Stimulated activated CD4-positive, alpha-beta T cell treated with anti-CD3 and anti-CD28 coated beads, Interleukin-2, amount 100 ng/mL, for 24 hours (primary cell): ENCODE measurements at places on chromosomes 12 and 14.

GRCh38 chr12:122166422-122167349 lies 7.3 kb downstream of the IL31 start:
- peak; percentile 61 for DNase-seq

GRCh38 chr12:43826681-43827080 lies 9.2 kb upstream of the TMEM117 start:
- no peak for DNase-seq

DNA sequence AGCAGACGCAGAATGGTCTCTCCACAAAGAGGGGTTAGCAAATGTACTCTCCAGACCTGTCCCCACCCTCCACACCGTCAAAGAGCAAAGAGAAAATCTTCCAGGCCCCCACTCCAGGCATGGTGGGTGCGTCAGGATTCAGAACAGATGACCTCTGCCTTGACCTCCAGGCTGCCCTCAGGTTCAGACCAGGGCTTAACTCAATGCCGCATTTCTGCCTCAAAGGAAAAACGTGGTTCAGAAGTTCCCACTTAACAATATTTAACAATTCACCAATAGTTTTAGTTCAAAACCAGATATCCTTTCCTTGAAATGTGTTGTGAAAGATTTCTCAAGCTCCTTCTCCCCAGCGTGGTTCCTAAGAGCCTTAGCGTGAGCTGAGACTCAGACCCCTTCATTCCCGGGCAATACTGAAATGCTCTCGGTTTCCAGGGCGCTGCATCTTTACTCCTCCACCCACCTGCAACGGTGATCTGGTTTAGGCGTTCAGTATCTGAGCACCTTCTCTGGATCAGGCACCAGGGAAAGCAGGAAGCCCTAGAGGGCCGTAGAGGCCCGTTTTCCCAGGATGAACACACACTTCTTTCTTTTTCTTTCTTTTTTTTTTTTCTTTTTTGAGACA lies 22.9 kb downstream of the HSP90AA1 start:
- no peak for DNase-seq

DNA sequence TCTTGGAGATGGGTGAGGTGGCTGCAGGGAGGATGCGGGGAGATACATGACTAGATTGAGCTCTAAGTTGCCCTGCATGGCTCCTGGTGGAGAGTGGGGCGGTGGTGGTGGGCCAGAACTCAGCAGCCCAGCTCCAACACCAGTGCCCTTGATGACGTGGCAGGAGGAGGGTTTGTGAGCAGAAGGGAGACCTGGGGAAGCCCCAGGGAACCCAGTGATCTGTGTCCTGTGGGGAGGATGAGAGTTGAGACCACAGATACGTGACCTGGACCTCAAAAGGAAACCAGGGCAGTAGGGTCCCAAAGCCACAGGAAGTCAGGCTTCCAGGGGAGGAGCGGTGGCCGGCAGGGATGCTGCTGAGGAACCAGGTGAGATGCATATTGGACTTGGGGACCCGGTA lies 989.1 kb upstream of the TMEM132C start:
- no peak for DNase-seq

DNA sequence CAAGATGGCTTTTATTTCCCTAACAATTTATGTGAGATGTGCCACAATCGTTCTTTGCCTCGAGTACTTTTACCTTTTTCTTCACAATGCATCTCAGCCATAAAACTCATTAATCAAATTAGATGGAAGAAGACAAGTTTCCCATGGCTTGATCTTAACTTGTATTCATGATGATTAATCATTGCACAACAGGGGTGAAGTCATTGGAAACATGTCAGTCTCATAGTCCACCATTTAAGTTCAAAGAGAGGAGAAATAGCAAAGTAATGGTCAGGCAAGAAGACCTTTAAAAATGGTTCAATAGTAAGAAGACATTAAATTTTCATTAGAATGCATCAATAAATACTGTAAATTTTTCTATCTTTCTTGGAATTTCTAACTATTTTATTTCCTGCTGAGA lies 136.3 kb downstream of the FOXG1 start:
- no peak for DNase-seq
